ENCODE measurements at places on chromosomes 16 and 17.

DNA sequence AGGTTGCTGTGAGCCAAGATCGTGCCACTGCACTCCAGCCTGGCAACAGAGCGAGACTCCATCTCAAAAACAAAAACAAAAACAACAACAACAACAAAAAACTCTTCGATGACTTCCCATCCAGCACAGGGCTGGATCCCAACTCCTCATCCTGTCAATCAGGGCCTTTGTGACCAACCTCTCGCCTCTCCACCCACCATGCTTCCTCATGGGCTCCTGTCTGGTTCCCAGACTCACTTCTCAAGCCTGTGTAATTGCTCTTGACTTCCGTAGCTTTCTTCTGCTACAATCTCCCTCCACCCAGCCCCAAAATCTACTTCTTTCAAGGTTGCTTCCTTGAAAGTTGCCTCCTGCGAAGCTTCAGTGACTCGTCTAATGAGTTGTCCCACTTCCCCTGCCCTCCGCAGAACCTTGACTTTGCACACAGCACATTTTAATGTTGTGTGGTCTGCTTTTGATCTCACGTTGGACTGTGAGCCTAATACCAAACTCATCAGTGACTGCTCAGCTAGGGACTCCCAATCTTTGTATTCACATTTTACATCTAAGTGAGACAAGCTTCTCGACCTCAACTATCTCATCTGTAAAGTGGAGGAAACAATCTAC lies 936 bp upstream of the RASL10B start:
- DNase-seq, result no peak

DNA sequence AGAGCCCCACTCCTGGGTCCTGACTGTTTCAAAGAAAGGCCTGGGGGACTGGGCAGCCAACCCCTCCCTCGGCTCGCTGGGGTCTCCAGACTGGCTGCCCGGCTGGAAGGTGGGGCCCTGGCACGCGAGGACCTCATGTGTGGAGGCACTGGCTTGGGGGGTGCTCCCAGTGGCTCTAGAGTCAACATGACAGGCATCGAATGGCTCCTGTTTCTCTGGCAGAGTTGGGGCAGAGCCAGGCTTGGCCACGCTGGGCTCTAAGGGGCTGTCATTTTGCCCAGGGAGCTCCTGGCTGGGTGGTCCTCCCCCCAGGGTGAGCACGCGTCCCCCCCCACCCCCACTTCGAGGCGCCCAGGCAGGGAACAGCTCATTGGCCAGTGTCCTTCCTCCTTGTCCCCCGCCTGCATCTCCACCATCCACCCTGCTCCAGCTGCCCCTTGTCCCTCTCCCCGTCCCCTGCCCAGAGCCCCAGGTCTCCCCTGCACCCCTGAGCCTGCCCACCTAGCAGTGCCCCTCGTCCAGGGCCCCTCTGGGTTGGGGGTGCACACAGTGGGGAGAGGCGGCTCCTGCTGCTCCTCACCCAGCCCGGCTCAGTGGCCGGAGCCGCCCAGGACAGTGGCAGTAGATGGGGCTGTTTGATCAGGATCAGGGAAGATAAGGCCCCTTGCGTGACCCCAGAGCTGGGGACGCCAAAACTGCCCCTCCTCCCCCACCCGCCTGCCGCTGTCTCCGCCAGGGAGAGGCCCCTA lies 2.7 kb downstream of the GCGR start:
- no peak for DNase-seq

- DNase-seq, result no peak
Observed at GRCh38 chr16:86078121-86078600, 179.2 kb downstream of the IRF8 start.

DNA sequence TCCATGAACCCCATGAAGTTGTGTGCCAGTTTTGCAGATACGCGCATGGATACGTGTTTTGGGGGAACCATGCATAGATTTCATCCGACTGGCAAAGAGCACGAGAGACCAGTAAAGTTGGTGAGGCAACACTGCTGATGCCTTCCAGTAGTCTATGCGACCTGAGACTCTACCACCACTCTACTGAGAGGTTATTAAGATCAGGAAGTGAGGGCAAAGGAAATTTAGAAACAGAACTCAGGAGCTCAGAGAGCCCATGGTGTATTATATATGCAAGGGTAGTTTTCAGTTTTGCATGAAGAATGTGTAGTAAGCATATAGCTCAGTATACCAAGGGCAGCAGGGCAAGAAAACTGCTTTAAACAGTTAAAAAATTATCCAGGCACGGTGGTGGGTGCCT lies 4.2 kb downstream of the SLX4 start:
- DNase-seq, result no peak

DNA sequence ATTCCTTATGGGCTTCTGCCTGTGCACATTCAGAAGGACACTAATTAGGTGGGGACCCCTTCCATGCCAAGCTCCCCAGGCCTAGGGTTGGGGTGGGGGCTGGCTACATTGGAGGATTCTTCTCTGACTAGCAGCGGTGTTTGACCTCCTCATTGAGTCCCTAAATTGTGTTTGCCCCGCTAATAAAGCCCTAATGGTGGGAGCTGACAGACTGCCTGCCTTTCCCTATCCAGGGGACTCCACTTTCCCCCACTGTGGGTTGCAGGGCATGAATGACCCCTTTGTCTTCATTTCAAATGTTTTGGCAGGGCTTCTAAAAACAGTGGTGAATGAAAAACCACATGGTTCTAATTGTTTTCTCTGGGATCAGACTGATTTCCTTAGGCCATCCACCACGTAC lies 476.8 kb upstream of the CDH11 start:
- DNase-seq, result no peak

GRCh38 chr16:70681382-70682238 lies 4.2 kb downstream of the MTSS2 start:
- no peak for DNase-seq

Data from stimulated activated CD4-positive, alpha-beta T cell treated with anti-CD3 and anti-CD28 coated beads, Interleukin-2, amount 100 ng/mL, for 24 hours (primary cell).